AG10803 (cell line): ENCODE measurements at places on chromosomes 1 and 21.

GRCh38 chr1:2231532-2232254 is 3.6 kb downstream of the SKI start:
- peak; percentile 87 for DNase-seq

- no peak for DNase-seq
These were observed 133.8 kb downstream of the HHIPL2 start for GRCh38 chr1:222413991-222414549.

GRCh38 chr1:93598396-93598795 is 83.2 kb downstream of the BCAR3 start:
- DNase-seq = no peak

DNA sequence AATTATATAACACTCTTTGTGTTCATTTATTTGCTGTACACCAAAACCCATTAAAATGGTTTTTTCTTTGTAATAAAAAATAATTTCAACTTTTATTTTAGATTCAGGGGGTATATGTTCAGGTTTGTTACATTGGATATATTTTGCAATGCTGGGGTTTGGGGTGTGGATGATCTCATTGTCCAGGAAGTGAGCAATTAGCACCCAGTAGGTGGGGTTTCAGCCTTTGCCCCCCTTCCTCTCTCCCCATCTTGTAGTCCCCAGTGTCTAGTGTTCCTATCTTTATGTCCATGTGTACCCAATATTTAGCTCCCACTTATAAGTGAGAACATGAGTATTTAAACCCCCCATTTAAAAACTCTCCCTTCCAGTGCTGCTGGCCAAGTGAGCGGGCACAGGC is 184.6 kb downstream of the RHOU start:
- no peak for DNase-seq

- DNase-seq = peak; percentile 54
These were observed 21.5 kb downstream of the STPG1 start for GRCh38 chr1:24391882-24392603.

GRCh38 chr1:160605792-160606479 is 26.6 kb upstream of the CD84 start:
- DNase-seq = no peak

- no peak for DNase-seq
These were observed 113.0 kb upstream of the VAV3 start for GRCh38 chr1:108077991-108078390.

- DNase-seq = no peak
These were observed 92.0 kb upstream of the S1PR1 start for GRCh38 chr1:101144671-101145448.

GRCh38 chr1:214416858-214417257 is 134.5 kb downstream of the PTPN14 start:
- DNase-seq = no peak

DNA sequence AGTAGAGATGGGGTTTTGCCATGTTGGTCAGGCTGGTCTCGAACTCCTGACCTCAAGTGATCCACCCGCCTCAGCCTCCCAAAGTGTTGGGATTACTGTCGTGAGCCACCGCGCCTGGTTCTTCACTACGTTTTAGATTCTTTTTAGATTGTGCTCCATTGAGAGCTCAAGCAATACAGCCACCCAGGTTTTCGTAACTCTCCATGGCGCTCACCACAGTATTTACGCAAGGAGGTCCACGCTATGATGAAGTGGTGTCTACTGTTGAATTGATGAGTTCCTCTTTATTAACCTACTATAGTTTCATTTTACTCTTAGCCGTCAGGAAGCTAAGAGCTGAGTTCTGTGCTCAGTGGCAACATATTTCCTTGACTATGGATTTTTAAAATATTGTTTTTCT is 1.8 kb upstream of the KIF1B start:
- DNase-seq = no peak

GRCh38 chr1:202155478-202156021 is 4.9 kb downstream of the PTPN7 start:
- DNase-seq = no peak

DNA sequence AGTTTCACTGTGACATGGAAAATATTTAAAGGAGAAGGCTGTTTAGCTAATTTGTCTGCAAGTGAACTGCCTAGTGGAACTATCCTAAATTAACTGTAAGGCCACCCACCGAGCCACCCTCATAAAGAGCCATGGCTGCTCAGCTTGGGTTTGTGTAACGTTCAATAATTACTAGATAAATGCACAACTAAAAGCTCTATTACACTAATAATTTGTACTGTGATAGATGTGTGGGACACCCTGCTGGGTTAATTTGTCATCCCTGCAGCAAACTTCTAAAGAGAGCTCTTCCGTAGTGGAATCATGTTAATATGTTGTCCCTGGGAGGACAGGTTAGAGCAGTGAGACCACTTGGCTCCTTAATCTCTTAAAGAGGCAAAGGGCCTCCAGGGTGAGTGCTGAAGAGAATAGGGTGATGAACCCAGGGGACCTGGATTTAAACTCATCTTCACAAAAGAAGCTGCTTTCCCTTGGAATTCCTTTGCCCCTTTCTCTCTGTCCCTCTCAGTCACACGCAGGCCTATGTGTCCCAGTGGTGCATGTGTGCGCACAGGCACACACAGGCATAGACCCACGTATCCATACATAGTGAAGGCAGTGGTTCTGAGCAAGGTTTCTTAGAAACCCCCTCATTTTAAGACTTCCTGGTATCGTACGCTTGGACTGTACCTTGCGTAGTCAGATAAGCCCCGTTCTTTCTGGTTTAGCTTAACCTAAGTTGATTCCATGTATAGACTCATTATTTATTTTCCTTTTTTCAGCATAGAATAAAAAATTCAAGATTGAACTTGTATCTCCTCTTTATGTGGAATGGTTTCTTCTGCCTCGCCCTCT is 310.3 kb downstream of the NFIA start:
- DNase-seq = no peak

DNA sequence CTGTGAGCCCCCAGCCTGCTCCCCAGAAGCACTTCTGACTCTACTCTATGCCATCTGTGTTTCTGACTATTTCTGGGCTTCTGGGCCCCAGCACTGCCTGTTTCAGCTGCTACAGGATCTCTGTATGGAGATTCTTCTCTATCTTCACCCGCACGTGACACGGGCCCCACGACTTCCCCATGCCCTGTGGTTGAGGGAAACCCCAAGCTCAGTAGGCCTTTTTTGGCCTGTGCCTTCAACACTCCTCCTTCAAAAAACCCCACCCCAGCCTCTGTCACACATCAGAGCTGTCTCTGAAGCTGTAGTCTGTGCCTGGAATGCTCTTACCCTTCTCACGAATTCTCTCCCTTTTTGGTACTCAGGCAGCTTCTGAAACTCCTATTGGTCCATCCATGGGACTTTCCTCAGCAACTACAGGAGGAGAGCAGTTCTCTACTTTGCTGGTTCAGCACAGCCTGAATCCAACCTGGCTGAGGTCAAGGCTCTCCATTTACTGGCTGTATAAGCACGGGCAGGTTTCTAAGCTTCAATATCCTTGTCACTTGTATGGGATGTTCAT is 2.0 kb upstream of the NID1 start:
- no peak for DNase-seq

- no peak for DNase-seq
These were observed 71.8 kb upstream of the SAMSN1 start for GRCh38 chr21:14617871-14618270.

DNA sequence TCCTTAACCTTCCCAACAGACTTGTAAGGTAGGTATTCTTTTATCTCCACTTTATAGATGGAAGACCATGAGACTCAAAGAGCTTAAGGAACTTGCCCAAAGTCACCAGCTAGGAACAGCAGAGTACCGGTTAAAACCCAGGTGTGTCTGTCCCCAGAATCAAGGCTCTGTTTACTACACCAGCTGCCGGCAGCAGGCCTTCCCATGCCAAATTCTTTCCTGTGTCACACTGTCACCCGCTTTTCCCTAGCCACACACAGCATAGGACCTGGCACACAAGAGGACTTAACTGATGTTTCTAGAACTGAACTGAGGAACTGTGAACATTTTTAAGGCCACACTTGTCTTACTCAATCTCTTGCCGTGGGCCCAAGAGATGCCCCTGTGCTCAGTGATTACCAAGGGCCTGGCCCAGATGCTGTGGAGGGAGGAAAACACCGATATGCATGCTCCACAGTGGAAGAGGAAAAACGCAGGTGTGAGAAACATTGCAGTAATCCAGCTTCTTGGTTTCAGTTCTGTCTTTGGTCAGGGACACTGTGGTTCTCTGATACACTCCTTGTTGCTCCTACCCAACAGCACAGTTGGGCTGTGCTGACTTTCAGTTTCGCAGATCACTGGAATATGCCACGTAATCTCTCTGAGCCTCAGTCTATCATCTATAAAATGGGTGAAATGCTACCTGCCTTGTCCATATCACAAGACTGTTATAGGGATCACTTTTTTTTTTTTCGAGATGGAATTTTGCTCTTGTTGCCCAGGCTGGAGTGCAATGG is 13.9 kb upstream of the LY9 start:
- DNase-seq = no peak

GRCh38 chr21:28235169-28235895 is 757.3 kb downstream of the LTN1 start:
- no peak for DNase-seq

DNA sequence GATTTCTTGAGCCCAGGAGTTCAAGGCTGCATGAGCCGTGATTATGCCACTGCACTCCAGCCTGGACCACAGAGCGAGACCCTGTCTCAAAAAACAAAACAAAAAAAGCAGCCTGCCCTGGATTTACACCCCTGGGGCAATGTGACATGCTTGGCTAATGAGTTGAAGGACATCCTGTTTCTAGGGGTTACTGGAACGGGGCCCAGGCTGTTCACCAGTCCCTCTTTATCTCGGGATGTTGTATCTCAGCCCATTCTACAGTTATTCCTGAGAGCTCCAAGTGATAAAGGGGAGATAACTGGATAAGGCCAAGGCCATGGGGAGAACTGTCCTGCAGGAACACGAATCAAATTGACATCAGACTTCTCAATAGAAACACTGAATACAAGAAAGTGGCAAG is 21.7 kb upstream of the S100A2 start:
- no peak for DNase-seq

- no peak for DNase-seq
These were observed 121.2 kb downstream of the LTN1 start for GRCh38 chr21:28871388-28872010.

- no peak for DNase-seq
These were observed 195.0 kb upstream of the NRIP1 start for GRCh38 chr21:15259824-15260223.

- DNase-seq = no peak
These were observed 8.9 kb upstream of the GOLT1A start for GRCh38 chr1:204222764-204223055.

- no peak for DNase-seq
These were observed 46.5 kb downstream of the SIM2 start for GRCh38 chr21:36745459-36745858.

- DNase-seq = peak; percentile 60
These were observed 128.2 kb downstream of the KCNN3 start for GRCh38 chr1:154741741-154742495.

DNA sequence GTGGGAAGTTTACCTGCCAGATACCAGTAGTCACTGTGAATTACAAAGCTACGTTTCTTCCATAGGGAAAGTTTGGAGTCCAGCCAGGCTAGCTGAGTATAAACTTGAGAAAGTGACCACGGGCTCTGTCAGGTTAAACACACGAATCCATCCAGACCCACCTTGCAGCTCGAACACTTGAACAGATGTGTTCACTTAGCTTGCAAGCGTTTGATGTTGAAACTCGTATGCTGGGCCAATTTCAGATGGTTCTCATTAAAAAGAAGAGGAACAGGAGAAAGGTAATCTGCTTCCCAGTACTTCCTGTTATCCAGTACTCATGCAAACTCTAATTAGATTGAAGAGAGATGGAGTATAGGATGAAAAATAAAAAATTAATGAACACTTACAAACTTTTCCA is 636.4 kb downstream of the SMYD3 start:
- peak; percentile 41 for DNase-seq

- peak; percentile 58 for DNase-seq
These were observed 437.8 kb downstream of the LTN1 start for GRCh38 chr21:28554660-28555475.

GRCh38 chr1:62282909-62283755 is 36.1 kb downstream of the KANK4 start:
- no peak for DNase-seq

DNA sequence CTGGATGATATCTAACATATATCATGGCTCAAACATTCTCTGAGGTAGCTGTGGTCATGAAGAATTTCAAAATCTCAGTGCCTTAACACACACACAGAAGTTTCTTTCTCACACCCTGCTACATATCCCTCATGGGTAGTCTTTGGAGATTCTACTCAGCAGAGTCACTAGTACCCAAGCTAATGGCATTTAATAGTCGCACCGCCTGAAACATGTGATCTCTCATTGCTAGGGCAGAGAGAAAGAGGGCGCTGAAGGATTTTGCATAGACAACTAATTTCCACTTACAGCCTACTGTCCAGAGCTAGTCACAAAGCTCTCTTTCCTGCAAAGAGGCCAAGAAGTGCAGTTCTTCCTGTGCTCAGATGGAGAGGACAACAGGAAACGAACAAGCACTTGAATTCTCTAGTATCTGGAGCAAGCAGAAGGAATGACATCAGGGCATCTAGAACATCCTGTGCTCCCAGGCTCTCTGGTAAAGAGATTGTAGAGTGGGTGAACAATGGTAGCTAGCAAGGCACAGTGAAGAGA is 183.4 kb upstream of the PTBP2 start:
- peak; percentile 81 for DNase-seq

DNA sequence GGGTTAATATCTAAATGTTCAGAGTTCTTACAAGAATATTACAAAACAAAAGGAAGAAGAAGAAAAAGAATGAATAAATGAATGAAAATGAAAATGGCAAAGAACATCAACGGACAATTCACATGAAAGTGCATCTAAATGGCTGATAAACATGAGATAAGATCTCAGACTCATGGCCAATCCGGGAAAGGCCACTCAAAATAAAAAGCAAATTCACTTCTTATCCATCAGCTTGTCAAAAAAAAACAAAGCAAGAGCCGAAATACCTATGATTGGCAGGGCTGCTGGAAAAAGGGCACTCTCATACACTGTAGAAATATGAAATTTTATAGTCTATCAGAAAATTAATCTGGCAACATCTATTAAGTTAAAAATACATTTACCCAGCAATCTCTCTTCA is 103.6 kb upstream of the EDEM3 start:
- no peak for DNase-seq

DNA sequence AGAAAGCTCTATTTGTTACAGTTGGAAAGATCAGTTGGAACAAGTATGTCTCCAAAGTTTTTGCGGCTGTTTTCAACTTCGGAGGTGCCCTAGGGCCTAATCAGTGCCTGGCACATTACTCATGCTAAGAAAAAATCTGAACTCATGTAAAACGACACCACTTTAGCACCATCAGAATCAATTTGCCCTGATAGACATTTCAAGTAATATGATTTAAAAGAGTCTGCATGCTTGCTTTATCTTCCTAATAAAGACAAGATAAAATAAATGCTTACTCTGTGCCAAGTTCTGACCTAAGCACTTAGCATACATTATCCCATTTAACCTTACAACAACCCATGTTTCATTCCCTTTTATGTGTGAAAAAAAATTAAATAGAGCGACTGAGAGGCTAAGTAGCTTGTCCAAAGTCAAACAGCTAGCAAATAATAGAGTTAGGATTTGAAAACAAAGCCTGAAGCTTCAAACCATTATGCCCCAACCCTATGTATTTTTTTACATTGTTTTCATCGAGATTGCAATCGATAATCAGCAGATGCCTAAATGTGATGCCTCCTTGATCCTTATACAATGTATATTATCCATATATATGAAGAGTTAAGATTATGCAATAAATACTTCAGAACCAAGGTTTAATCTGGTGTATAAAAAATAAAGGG is 91.3 kb downstream of the DENND1B start:
- DNase-seq = no peak
